NCI-H2171 (cell line): ENCODE measurements at places on chromosomes 2 and 18.

DNA sequence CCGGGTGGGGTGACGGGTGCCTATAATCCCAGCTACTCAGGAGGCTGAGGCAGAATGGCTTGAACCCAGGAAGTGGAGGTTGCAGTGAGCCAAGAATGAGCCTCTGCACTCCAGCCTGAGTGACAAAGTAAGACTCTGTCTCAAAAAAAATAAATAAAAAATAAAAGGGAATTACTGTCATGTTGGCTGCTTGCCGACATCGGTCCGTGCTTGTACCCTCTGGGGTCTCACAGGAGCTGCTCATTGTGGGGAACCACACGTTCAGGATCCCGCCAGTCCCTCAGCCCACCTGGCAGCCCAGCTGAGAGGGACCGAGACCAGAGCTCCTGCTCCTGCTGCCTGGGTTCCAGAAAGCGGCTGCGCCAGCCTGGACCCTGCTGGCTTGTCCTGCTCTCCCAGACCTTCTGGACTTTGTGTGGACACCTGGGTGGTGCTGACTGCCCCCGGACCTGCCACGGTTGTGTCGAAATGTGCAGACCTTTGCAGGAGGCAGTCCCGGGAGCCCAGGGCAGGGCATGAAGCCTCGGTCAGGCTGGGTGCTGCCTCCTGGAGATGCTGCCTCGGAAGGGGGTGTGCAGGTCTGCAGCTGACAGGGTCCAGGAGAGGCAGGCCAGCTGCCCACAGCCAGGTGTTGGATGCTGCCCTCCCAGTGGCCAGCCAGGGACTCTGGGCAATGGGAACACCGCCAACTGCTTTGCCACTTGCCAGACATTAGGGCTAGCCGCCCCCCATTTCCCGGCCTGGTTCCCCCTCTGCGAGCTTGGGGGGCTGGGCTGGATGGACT, 16.4 kb downstream of the KLF11 start:
- DNase-seq: no peak

GRCh38 chr2:98806236-98806697, 75.3 kb upstream of the MGAT4A start:
- peak; percentile 21 for DNase-seq

DNA sequence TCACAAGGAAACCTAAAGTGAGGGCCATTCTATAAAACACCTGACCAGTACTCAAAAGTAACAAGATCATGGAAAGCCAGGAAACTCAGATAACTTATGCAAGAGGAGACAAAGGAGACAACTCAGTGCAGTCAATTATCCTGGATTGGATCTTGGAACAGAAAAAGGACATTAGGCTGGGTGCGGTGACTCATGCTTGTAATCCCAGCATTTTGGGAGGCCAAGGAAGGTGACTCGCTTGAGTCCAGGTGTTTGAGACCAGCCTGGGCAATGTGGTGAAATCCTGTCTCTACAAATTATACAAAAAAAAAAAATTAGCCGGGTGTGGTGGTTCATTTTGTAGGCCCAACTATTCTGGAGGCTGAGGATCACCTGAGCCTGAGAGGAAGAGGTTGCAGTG, 424.5 kb upstream of the SPRED2 start:
- DNase-seq: no peak

DNA sequence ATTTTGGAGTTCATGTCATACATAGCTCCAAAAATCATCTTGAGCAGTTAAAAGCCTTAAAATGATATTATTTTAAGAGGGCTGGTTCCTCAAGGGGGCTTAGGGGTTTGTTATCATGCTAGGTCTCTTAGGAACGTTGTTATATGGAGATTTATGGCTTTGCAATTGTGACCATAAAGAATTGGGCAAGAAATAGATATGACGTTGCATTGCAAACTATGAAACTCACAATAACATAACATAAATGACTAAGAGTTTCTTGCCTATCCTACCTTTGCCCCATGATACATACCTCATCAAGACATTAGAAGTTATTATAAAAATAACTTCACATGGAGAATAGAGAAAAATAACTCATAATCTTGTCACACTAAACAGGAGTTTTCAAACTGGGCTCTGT, 206.4 kb upstream of the SESTD1 start:
- DNase-seq: no peak
